Panc1 (cell line): ENCODE measurements at places on chromosomes 16 and 17. TPM values are rescaled to one million over a fixed set of nuclear protein-coding genes. Genes with fewer than 3 reads are reported as not detected.

DNA sequence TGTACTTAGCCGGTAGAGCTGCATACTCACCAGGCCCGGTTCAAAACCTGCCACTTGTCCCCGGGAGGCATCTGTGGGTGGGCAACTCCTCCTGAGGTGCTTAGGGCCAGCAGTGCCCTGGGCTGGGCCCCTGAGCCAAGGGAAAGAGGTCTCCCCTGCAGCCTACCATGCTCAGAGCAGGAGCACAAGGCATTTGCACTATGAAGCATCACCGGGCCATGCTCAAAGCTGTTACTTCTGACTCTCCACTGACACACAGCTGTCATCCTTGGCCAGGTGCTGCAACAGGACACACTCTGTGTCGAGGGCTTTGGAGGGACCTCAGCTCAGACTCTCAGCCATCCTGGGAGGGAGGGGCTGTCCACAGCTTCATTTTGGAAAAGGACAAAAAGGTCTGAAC lies 37.2 kb downstream of the SLC38A8 start:
- no peak for DNase-seq

The SMIM22 gene
- not detected for total RNA-seq

DNA sequence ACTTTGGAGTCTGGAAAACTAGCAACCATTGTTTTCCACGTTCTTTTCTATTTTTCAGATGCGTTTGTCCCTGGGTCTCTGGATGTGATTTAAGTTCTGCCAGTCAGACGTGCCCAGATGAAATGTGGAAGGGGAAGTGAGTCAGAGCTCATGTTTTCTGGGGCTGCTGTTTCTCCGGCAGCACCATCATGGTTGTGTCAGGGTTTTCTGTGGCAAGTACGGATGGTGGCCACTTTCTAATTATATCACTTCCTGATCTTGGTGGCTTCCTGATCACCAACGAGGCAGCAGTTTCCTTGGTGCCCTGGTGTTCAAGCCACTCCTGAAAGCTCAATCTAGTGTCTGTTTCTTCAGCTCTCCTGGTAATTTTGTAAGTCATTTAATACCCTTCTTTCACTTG lies 31.4 kb upstream of the PMFBP1 start:
- no peak for DNase-seq

DNA sequence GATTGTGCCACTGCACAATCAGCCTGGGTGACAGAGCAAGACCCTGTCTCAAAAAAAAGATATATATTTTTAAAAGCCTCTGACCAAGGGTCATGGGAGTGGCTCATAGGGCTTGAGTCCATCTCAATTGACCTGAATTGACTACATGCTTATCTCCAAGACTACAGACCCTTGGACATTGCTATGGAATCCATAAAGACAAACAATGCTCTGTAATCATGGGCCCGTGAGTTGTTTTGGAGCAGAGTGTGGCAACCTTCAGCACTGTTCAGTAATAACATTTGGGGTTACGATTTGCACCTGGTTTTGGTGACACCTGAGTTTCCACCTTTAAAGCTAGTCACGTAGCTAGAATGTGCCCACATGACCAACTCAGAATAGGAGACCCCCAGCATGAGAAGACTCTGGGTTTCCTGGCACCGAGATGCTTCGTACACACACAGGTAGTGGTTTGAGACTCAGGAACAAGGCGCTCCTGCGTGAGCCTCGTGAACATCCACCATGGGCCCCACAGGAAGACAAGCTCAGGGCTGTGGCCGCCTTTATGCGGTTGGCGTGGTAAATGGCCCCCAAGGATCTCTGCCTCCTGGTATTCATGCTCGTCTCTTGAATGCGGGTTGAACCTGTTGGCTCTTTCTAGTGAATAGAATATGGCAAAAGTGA lies 66.6 kb upstream of the RPH3AL start:
- no peak for DNase-seq

GRCh38 chr16:4682616-4683254 lies 10.6 kb upstream of the NUDT16L1 start:
- no peak for DNase-seq

DNA sequence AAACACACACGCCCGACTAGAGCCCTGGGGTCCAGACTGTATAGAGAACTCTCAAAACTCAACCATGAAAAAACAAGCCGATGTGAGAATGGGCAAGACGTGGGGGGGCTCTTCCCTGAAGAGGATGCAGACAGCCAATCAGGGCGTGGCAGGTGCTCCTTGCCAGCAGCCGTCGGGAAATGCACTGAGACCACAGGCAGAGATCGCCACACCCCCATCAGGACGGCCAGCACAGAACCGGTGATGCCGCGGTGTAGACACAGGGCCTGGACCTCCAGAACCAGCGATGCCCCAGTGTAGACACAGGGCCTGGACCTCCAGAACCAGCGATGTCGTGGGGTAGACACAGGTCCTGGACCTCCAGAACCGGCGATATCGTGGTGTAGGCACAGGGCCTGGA lies 169.2 kb downstream of the LAT start:
- no peak for DNase-seq
